ENCODE measurements at places on chromosomes 13 and 19. TPM values are rescaled to one million over a fixed set of nuclear protein-coding genes. Genes with fewer than 3 reads are reported as not detected.

GJB6 gene
- total RNA-seq: not detected

RUBCNL gene
- total RNA-seq: 4.4 TPM

RGL3 gene
- 4.2 TPM for total RNA-seq

WDR87 gene
- total RNA-seq: not detected

CCNA1 gene
- 1.6 TPM for total RNA-seq

S1PR4 gene
- total RNA-seq: 1.1 TPM

LYPD5 gene
- 0.25 TPM for total RNA-seq

CYP2A6 gene
- total RNA-seq: 1.9 TPM

ZNF491 gene
- total RNA-seq: 5.3 TPM

ZSCAN4 gene
- total RNA-seq: not detected

USHBP1 gene
- total RNA-seq: 2.0 TPM

SIGLEC8 gene
- 0.92 TPM for total RNA-seq

PNMA8B gene
- total RNA-seq: 3.2 TPM

SPTBN4 gene
- 3.5 TPM for total RNA-seq

TEX29 gene
- not detected for total RNA-seq

PALM3 gene
- not detected for total RNA-seq

TEX101 gene
- not detected for total RNA-seq
